CD8-positive, alpha-beta memory T cell (primary cell): ENCODE measurements at places on chromosomes 7 and 10. TPM values are rescaled to one million over a fixed set of nuclear protein-coding genes. Genes with fewer than 3 reads are reported as not detected.

The TAC1 gene
- total RNA-seq: 0.68 TPM

The HMX2 gene
- total RNA-seq: not detected

The RNF32 gene
- total RNA-seq: 0.83 TPM

The FAM180A gene
- not detected for total RNA-seq

The CRYGN gene
- not detected for total RNA-seq

The ANKRD7 gene
- 1.8 TPM for total RNA-seq

The IFRD1 gene
- total RNA-seq: 56.6 TPM

The TMEM229A gene
- total RNA-seq: not detected

The AKR1E2 gene
- 2.5 TPM for total RNA-seq

The TWIST1 gene
- total RNA-seq: not detected

The MYH16 gene
- not detected for total RNA-seq

The GRID1 gene
- total RNA-seq: not detected

The POLR2J3 gene
- total RNA-seq: 22.8 TPM

The NPC1L1 gene
- not detected for total RNA-seq

The SUN3 gene
- total RNA-seq: not detected

The GIMAP5 gene
- 63.9 TPM for total RNA-seq

The TCAF1 gene
- total RNA-seq: 13.6 TPM

The PON1 gene
- total RNA-seq: not detected
